Smooth muscle cell of the pulmonary artery (primary cell): ENCODE measurements at places on chromosomes 2 and 18. TPM values are rescaled to one million over a fixed set of nuclear protein-coding genes. Genes with fewer than 3 reads are reported as not detected.

Gene AUP1
- 68.9 and 96.9 TPM in 2 replicates for total RNA-seq

Gene ZNF532
- total RNA-seq, result 57.8 and 66.3 TPM in 2 replicates

Gene AQP12A
- not detected in 2 replicates for total RNA-seq

Gene IGFBP2
- 705 and 731 TPM in 2 replicates for total RNA-seq

Gene CYB5A
- 33.3 and 36.6 TPM in 2 replicates for total RNA-seq

Gene FSHR
- total RNA-seq, result not detected in 2 replicates

Gene SLC35F5
- total RNA-seq, result 157 and 223 TPM in 2 replicates

Gene FOXI3
- total RNA-seq, result not detected in 2 replicates

Gene TMEM163
- total RNA-seq, result 0.13 and 0.76 TPM in 2 replicates

Gene RPIA
- 6.7 and 8.5 TPM in 2 replicates for total RNA-seq

Gene MEP1B
- total RNA-seq, result 0.07 TPM in 1 of 2 replicates, not detected in the other

Gene ADCY3
- total RNA-seq, result 112 and 115 TPM in 2 replicates

Gene DSC3
- total RNA-seq, result 0.20 and 0.46 TPM in 2 replicates

Gene UGT1A7
- total RNA-seq, result 0.07 and 0.96 TPM in 2 replicates

Gene DOK6
- total RNA-seq, result 2.8 and 14.1 TPM in 2 replicates

Gene PCARE
- not detected in 2 replicates for total RNA-seq

Gene MYCN
- 0.07 TPM in 1 of 2 replicates, not detected in the other for total RNA-seq

Gene RFTN2
- total RNA-seq, result 3.5 and 10.0 TPM in 2 replicates

Gene CPLX4
- total RNA-seq, result not detected in 2 replicates

Gene RIT2
- not detected in 2 replicates for total RNA-seq

Gene MSTN
- total RNA-seq, result 0.10 and 0.13 TPM in 2 replicates

Gene DSG2
- total RNA-seq, result 3.8 and 5.2 TPM in 2 replicates

Gene TRIM43
- total RNA-seq, result not detected in 2 replicates

Gene OTOS
- total RNA-seq, result not detected in 2 replicates

Gene TEX261
- total RNA-seq, result 49.8 and 61.1 TPM in 2 replicates

Gene CCDC121
- 1.8 TPM in 2 replicates for total RNA-seq

Gene RUFY4
- total RNA-seq, result not detected in 2 replicates

Gene POTEC
- total RNA-seq, result under 0.01 TPM in 2 replicates

Gene LYG2
- not detected in 2 replicates for total RNA-seq

Gene CHRNG
- not detected in 2 replicates for total RNA-seq

Gene SAG
- total RNA-seq, result not detected in 2 replicates

Gene CLEC4F
- not detected in 2 replicates for total RNA-seq
